ENCODE measurements at places on chromosomes 6 and 20.

DNA sequence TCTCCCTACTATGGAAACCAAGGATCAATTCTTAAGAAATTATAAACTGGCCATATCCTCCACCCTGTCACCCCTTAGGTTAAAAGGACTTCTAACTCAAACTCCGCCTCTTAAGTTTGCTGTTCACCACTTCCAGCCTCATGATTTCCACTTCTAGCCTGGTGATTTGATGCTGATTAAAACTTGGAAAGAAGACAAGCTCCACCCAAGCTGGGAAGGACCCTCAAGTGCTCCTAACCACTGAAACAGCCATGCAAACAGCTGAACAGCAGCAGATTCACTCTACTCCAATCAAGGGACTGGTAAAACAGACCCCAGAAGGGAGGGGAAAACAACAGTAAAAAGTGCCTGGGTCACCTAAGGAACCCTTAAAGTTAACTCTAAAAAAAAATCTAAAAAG lies 10.3 kb downstream of the LCA5 start:
- no peak for DNase-seq

DNA sequence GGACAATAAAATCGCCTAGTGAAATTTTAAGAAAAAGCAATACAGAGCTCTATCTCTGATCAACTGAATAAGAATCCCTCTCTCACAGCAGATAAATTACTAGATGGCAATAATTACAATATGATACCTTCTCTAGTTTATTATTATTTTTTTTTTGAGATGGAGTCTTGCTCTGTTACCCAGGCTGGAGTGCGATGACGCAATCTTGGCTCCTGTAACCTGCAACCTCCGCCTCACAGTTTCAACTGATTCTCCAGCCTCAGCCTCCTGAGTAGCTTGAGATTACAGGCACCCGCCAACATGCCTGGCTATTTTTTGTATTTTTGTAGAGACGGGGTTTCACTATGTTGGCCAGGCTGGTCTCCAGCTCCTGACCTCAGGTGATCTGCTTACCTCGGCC lies 129.3 kb upstream of the PTCHD4 start:
- DNase-seq, result no peak

DNA sequence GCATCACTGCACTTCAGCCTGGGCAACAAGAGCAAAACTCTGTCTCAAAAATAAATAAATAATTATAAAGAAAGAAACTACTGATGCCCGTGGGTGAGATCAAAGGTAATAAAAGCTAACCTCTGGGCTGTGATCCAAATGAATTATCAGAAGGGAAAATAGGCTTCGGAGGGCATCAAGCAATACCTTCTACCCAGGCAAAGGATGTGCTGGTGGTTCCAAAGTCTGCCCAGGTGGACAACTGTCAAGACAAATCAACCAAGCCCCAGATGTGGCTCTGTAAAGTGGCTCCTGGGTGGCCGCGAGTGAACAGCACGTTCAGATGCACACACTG lies 95.6 kb downstream of the SCML4 start:
- DNase-seq, result no peak

- no peak for DNase-seq
Observed at GRCh38 chr20:57987659-57988058, 240.8 kb downstream of the ANKRD60 start.

DNA sequence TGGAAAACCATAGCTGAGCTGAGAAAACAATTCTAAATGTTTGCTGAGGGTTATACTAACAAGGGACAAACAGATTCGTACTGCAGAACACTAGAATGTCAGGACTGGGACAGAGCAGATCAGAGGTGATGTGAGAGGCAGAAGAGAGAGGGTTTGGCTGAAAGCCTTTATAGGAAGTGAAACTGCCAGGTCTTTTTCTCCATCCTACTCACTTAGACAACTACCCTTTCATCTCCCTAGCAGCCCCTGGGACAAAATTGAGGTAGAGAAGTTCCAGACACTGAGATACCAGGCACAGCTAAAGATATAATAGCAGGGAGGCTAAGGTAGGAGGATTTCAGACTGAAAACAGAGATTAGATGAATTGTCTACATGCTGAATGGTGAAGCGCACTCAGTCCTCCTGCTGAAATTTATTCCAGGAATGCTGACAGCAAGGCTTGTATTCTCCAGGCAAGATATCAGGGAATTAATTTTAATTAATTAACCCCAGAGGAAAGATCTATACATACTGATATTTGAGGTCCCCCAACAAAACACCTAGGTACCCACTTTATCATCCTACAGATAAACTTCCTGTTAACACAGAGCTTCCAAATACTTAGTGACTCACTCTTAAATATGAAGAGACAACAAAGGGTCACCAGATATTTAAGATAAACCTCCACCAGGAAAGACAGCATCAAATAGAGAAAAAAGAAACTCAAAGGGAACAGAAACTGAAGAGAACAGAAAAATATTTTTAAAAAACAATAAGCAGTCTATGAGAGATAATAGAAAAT lies 12.6 kb upstream of the EIF2S2 start:
- no peak for DNase-seq

DNA sequence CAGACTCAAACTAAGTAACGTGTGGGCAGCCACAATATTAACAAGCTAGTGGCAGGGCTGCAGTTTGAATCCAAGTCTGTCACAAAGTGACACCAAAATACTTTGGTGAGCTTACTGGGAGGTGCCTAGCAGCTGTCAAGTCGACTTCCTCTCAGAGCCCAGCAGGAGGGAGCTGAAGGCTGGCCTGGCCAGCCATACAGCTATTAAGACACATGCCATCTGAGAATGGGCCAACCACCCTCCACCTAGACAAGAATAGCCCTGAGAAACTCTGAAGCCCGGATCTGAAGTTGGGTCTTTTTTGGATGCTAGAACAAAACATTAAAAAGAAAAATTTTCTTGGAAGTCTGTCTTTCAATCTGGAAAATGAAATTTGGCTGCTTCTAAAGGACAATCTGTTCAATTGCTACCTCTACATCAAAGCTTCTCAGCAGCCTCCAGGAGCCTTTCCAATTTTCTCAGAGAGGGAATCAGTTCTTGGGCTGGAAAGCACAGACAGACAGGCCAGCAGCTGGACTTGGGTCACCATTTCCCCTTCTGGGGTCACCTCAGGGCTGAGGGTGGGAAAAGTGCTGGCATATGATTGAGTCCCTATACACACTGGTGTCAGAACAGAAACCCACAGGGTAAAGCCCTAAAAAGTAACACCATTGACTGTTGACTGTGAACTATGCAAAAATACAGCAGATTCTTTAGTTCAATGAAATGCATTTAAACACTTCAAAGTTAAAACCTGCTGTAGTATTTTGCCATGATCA lies 42.9 kb downstream of the UQCC1 start:
- DNase-seq, result no peak

GRCh38 chr20:53844259-53844658 lies 226.1 kb downstream of the BCAS1 start:
- no peak for DNase-seq

GRCh38 chr6:53302678-53303360 lies 45.9 kb downstream of the ELOVL5 start:
- DNase-seq, result no peak

- no peak for DNase-seq
Observed at GRCh38 chr6:162602759-162603158, 124.8 kb downstream of the PRKN start.

DNA sequence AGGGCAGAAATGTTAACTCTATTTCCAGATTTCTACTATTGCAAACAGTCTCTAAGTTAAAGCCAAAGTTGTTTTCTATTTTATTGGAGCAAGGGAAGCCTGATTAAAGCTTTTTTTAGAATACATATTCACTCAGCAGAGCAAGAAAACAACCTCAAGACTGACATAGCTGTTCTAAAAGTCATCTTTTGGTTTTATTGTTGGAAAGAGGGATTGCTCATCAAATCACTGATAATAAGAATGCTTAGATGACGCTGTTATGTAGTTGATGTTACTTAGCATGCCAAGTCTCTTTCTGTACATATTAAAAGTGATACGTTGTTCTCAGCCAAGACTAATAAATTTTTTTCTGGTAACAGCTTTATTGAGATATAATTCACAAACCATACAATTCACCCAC lies 172.6 kb upstream of the LAMA2 start:
- no peak for DNase-seq

- no peak for DNase-seq
Observed at GRCh38 chr6:17419189-17419575, 25.8 kb downstream of the CAP2 start.

GRCh38 chr6:142356201-142356883 lies 54.5 kb downstream of the ADGRG6 start:
- DNase-seq, result no peak

DNA sequence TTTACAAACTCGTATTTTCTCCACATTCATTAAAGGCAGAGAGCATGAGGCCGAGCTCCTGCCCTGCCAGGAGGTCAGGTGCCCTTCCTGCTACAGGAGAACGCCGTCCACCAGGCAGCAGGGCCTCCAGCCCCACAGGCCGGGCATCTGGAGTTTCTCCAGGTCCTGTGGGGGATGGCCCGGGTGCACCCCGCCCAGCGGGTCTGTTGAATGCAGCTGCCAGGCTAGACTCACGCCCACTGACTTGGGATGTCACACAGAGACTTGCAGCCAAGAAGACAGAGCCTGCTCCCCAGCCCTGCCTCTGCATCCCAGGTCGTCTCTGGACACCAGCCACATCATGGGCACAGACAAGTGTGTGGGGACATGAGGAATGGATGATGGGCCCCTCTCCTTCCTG lies 376.4 kb downstream of the CDH4 start:
- DNase-seq, result no peak

DNA sequence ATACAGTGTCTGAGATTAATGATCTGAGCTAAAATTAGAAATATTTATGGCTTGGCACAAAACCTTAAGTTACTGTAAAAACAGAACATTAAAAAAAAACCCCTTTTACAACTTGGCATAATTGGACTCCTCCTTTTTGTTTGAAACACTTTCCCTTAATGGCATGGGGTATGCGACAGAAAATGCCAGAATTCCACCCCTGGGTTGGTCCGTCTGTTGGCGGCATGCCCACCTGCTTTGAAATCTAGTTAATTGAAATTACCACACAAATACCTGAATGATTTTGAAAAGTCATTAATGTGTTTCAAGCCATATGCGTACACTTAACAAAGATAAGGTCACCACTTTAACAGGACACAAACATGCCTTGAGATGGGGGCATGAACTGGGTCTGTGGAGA lies 175.1 kb upstream of the FOXQ1 start:
- DNase-seq, result no peak

- no peak for DNase-seq
Observed at GRCh38 chr20:14632906-14633305, 295.5 kb upstream of the FLRT3 start.

Data from effector CD8-positive, alpha-beta T cell (primary cell).